Nephron progenitor cell (in vitro differentiated cells): ENCODE measurements at places on chromosomes 4 and X.

GRCh38 chr4:134201216-134202161 lies at the start of gene PABPC4L:
Gene PABPC4L (minus strand): TSS chr4:134201789. CDS start chr4:134201019, 770 bp downstream.
- DNase-seq, result peak; percentile 60

DNA sequence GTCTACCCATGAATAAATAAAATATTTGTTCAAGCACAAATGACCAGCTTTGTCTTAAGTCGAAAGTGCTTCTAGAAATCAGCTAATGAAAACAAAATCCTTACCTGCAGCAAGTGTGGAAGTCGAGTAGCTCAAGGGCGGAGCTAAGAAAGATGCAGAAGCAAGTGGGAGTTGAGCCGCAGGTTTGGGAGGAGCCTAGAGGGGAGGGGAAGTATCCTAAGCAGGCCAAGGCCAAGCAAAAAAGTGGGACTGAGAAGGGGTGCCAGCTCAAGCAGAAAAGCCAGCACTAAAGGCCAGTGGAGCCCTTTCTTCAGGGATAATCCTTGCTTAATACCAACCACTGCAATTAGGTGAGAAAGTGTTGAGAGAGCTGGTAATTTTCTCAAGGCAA lies 60.8 kb downstream of the DLG3 start:
- no peak for DNase-seq

DNA sequence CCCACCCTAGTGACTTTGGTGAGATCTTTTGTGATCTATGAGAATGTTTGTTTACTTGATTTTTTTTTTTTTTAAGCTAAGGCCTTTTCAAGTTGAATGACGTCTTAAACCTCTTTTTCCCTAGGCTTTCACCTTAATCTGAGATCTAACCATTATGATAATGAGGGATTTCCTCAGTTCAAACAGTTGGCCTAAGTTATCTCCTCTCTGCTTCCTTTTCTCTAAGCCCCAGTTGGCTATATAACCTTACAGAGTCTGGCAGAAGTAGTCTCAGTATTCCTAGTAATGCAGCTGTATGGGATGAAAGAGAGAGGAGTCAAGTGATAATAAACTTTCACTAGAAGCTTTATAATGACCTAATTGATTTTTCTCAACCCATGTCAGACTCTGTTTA lies 99.0 kb downstream of the STIM2 start:
- DNase-seq, result no peak

- DNase-seq, result no peak
These were observed 3.2 kb upstream of the FGF2 start for GRCh38 chr4:122823476-122823875.

DNA sequence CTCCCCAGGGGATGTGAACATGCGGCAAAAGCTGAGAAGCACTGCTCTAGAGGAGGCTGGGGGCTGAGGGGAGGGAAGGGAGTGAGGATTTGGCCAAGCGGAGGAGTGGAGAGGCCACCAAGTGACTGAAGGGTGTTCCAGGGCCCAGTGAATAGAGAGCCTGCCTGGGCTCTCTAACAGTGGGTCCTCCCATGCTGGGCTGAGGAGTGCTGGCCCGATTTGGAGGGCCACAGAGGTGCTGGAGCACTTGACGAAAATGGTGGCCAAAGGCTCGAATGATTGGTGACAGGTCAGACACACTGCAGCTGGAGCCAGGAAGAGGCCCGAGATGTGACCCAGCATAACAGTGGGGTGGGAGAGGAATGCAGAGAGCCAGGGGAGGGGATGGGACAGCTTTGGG lies 37.5 kb upstream of the MAP3K15 start:
- no peak for DNase-seq

GRCh38 chr4:111323496-111323895 lies 700.6 kb upstream of the PITX2 start:
- DNase-seq, result no peak

DNA sequence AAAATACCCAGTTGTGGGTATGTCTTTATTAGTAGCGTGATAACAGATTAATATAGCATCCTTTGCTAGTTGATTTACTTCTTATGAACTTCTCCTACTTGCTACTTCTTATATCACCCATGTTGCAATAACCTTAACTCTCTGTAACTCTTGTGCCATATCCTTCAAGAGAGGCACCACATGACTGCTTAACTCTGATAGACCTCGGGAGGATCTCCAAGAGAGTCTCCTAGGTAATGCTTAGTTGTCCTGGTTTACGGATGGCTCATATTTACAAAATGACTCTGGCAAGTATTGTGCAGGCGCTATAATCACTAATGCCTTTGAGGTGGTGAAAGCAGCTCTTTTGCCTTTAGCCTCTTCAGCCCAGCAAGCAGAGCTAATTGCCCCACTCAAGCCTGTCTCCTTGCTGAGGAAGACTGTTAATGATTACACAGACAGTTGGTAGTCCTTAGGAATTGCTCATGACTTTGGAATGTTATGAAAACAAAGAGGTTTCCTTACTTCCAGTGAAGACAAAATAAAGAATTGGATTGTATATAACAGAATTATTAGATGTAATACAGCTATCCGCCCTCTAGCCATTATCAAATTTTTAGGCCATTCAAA lies 1305.8 kb downstream of the PCDH7 start:
- DNase-seq, result no peak

DNA sequence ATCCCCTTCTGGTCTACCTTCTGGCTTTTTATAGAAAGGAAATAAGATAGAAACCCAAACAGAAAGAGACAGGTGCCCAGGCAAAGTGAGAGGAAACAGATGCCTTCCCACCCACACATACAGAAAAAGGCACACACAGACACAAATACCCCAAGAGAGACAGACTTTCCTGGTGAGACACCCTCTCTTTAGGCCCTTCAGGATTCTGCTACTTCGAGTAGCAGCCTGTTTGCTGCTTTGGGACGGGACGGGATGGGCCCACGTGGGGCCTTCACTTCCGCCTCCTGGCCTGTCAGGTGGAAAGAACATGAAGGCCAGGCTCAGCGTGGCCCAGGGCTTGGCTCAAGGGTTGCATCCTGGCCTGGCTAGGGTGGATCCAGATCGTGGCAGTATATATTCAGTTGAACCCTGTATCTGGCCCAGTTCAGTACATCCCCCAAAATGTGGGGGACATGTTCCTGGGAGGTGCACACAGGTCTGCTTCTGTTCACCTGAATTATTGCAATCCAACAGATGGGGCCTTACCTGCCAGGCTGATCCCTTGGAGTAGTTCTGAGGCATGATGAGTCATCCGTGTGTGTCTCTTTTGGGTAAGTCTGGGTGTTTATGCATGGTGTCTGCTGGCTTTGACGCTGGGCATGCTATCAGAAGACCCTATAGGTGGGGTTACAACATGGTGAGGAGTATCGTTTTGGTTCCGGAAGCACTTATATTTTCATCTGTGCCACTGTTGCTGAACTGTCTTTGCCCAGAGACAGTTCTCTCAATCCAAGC lies 2.4 kb downstream of the ZNF275 start:
- no peak for DNase-seq

DNA sequence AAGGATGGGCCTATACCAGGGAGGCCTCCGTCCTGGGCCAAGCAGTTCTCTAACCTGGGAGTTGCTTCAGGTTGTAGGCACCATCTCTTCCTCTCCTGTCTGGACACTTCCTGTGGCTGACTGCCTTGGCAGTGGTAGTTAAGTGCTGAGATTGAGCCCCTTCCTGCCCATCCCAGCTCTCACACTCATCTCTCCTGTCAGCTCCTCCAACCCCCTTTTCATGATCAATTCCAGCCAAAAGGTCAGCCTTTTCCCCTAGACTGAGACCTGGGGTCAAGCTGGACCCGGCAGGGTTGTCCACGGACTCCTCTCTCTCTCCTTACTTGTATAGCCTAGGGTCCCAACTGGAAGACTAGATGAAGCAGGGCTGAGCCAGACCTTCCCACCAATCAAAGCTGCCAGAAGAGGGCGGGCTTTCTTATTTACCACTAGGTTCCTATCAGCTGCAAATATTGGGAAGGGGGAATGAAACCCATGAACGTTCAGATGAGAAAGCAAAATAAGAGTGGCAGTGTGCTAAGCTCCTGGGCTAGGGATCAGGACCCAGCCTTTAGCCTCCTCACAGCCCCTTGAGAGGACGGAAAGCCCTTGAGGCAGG lies 34.5 kb downstream of the KDM5C start:
- peak; percentile 7 for DNase-seq

DNA sequence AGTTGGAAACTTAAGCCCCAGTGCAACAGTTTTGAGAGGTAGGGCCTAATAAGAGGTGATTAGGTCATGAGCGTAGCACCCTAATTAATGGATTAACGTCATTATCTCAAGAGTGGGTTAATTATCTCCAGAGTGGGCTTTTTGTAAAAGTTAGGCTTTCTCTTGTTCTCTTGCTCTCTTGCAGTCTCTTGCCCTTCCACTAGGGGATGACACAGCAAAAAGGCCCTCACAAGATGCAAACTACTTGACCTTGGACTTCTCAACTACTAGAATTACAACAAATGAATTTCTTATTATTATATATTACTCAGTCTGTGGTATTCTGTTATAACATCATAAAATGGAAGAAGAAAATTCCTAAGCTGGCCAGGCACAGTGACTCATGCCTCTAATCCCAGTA lies 22.1 kb upstream of the NDST3 start:
- DNase-seq, result no peak

DNA sequence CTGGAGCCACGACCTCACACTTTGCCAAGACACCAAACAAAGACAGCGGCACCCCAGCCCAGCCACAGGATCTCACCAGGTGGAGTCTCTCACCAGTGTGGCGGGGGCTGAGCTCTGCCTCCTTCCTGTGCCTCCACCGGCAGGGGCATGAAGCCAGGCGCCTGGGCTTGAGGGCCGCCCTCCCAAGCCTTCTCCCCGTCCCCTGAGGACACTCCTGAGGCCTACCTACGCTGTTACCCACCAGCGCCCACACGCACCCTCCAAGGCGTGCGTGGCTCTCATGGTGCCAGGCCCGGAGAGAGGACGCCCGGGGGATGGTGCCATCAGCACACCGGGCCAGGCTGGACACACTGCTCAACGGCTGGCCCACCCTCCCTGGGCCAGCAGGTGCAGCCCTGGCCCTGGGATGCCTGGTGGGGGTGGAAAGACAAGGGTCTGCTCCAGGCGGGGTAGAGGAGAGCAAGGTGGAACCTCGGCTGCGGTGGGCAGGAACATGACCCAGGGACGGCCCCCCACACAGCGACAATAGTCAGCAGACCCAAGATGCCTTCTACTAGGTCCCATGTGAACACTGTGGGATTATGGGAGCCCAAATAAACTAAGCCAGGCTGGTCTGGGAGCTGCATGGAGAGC lies 22.1 kb downstream of the NELFA start:
- no peak for DNase-seq

DNA sequence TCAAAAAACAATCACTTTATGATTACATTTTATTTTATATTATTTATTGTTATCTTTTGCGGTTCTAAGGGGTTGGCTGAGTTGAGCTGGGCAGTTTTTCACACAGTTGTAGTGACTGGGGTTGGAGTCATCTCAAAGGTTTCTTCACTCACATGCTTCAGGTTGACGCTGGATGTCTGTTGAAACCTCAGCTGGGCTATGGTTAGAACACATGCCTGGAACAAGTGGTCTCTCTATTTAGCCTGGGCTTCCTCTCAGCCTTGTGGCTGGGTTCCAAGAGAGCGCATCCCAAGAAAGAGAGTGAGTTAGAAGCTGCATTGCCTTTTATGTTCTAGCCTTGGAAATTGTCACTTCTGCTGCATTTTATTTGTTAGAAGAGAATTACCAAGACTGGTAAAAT lies 87.4 kb downstream of the CBLL2 start:
- DNase-seq, result no peak

GRCh38 chrX:133983256-133983973 lies 2.0 kb downstream of the GPC3 start:
- no peak for DNase-seq

DNA sequence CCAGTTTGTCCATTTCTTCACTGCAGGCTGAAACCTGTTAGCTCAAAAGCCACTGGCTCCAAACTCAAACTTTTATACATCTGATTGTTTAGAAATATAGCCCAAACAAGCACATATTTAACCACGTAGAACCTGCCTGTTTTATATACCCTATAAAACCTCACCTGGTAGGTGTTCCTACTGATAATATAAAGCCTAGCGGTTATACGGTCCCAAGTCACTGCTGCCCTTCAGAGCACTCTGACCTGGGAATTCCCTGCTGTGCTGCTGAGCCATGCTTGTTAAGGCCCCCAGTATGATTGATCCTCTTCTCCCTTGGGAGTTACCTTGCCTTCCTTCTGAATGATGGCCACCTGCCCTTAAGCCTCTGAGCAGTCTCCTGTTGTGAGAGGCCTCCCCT lies 432.8 kb upstream of the LCORL start:
- no peak for DNase-seq

DNA sequence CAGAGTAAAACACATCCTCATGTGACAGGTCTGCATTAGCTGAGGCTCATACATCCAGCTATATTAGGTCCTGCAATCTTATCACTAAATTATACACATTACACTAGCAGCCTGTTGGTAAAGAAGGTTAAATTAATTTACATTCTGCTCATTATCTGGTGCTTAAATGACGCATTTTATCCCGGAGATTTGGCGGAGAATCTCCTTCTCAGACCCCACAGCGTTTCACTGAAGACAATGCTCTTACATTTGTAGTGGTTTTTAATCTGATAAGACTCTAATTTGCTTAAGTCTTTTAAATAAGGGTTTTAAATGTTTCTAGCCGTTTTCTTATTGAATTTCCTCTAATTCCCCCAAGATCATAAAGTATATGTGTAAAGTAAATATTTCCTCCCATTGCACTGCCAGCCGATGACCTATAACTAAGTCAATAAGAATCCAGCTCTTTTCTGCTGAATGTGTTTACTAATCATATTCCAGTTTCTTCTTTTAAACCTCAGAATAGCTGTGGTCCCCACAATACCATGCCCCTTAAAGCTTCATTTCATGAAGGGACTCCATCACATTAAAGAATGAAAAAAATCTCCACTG lies 2.1 kb upstream of the PITX2 start:
- no peak for DNase-seq

GRCh38 chr4:112167794-112168193 lies 22.5 kb downstream of the FAM241A start:
- DNase-seq, result no peak
